ENCODE measurements at places on chromosomes 6 and 20.

- no peak for DNase-seq
Observed at GRCh38 chr6:5125152-5126006, 40.2 kb downstream of the PPP1R3G start.

DNA sequence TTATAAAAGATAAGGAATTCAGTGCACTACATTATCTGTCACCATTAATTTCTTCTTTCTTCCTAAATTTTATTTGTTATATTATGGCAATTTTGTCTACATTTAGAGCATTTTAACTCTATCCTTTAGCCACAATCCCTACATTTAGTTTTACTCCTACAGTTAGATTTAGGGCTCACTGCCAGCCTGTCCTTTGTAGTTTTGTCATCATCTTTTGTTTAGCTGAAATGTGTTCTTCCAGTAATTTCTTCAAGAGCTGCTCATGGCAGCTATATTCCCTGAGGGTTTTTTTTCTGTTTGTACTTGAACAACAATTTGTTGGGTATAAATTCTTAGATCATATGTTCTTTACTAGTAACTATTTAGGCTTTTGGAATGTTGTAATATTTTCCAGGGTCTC, 72.7 kb upstream of the B3GAT2 start:
- no peak for DNase-seq

- DNase-seq: no peak
Observed at GRCh38 chr20:63941282-63942081, 14.7 kb downstream of the UCKL1 start.

DNA sequence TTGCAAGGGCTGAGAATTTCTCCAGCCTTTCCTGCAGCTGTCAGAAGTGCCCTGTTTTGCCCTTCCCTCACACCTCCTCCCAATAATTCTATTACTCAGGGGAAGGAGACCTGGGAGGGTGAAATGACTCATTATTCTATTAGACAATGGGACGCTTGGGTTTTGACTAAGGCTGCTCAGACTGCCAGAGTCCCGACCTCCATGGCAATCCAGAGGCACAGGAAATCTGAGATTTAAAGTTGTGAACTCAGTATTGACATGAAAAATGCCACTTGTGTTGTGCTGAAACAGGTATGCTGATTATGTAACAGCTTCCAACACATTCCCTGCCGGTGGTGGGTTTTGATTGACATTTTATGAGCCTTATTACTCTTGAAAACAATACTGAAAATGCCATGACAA, 625.9 kb upstream of the FLRT3 start:
- no peak for DNase-seq

GRCh38 chr6:92109256-92109655, 1310.1 kb downstream of the EPHA7 start:
- no peak for DNase-seq

- no peak for DNase-seq
Observed at GRCh38 chr6:56808871-56809359, 146.0 kb upstream of the BEND6 start.

DNA sequence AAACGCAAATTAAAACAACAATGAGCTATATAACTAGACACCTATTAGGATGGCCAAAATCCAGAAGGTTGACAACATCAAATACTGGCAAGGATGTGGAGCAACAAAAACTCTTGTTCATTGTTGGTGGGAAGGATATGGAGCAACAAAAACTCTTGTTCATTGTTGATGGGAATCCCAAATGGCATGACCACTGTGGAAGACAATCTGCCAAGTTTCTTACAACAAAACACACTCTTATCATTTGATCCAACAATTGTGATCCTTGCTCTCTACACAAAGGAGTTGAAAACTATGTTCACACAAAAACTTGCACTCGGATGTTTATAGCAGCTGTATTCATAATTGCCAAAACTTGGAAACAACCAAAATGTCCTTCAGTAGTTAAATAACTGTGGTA, 61.8 kb upstream of the LAMA2 start:
- DNase-seq: no peak

DNA sequence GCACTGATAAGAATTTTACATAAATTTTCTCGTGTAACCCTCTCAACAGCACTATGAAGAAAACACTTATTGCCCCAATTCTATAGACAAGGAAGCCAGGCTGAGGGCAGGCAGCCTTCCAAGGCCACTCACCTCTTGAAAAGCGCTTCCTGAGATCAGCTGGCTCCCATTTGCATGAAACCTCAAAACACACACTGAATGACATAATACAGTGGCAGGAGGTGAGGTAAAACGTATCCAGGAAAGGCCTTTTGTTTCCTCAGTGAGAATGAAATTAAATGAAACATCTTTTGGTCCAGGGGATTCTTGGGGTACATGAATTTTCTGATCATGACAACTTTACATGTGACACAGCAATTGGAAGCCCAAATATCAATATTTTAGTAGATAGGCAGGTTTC, 112.5 kb downstream of the WDR27 start:
- DNase-seq: peak; percentile 9

- no peak for DNase-seq
Observed at GRCh38 chr6:31826793-31827285, 699 bp upstream of the HSPA1B start.

GRCh38 chr6:125868678-125869395, 78.1 kb downstream of the NCOA7 start:
- no peak for DNase-seq

DNA sequence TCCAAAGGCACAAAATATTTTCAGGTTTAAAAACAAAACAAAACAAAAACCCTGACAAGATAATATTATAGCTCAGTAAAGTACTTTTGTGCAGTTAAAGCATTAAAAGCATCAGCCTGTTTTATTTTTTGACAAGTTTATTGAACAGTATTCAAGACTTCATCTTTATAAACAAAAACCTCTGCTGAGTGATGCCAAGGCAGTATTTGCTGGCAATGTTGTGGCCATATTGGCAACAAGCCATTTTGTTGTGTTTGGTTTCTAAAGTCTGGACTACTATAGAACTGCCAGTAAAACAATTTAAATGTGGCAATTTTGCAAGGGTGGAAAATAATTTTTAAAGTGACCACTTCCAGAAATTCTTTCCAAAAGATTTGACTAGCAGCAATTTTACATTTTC, 15.9 kb downstream of the CPNE1 start:
- no peak for DNase-seq

- no peak for DNase-seq
Observed at GRCh38 chr6:107509506-107509905, 19.6 kb downstream of the SOBP start.

- DNase-seq: no peak
Observed at GRCh38 chr20:3744037-3744436, 11.6 kb downstream of the HSPA12B start.

DNA sequence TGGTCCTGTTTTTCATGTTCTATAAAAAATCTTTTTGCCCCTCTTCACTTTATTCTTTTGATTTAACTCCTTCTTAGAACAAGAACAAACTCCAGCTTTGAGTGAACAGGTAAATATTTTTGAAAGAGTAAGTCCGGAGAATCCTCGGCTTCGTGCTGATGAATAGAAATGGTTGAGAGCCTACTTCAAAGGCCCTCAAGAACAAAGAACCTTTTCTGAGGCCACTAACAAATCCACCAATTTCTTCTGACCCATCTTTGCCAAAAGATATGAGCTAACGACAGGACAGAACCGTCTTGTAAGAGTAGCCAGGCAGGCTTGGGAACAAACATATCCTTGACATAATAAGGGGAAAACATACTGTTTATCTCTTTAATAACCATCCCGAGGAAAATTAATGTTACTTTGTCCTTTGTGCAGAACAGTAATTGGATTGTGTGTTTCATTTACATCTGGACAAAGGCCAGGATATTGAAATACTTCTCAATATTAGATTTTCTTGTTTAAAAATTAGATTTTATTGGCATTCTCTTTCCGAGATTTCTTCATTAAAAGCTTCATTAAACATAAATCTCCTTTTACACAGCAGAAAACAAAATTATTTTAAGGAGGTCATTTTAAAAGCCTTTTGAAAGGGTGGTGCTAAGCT, 52.9 kb downstream of the NOX3 start:
- DNase-seq: no peak

GRCh38 chr20:11445161-11445560, 472.5 kb upstream of the BTBD3 start:
- no peak for DNase-seq

GRCh38 chr6:144423167-144423566, 138.0 kb downstream of the UTRN start:
- no peak for DNase-seq

DNA sequence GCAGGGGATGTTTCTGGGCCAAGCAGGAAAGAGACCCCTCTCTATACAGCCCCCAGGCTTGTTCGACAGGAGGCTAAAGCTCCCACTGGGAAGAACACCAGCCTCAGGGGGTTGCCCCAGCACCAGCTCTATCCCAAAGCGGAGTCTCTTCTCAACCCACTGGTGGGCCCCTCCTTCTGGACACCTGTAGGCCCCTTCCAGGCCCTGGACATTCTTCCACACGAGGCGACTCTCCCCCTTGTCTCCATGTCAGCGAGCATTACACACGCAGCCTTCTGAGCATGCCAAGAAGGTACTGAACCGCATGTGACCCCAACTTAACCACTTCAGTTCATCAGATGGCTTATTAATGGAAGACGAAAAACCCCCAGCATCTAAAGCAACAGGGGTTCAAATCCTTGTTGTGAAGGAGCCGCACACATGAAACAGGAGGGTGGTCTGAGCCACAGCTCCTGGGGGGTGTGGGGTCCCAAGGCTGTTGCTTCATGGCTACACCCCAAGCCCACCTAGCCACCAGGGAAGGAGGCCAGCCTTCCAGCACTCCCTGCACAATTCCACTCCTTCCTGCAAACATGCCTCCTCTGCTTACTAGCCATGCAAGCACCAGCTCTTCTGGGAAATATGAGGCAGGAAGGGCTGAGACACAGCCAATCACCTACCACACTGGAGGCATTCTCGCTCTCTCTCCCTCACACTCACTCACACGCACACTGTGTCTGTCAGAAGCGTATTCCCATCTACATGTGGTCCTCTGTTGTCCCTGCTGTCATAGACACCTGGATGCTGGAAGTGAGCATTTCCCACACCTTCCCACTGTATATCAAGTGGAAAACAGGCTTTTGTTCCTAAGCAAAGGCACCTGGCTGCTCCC, 104.5 kb downstream of the NOL4L start:
- no peak for DNase-seq

DNA sequence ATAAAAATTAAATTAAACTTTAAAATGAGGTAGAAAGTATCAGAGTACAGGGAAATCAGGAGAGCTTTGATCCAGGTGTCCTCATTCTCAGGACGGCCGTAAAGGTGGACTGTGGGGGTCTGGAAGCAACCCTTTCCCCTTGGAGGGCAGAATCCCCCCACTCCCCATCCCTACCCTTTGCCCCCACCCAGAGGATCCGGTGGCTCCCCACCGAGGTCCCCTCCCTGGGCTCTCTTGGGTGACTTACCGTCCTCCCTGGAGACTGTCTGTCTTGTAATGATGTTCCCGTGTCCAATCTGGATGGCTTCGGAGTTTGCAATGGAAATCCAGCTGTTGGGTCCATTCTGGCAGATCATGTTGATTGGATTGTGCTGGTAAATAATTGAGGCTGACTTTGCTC, 7.3 kb downstream of the ZBP1 start:
- DNase-seq: no peak

- no peak for DNase-seq
Observed at GRCh38 chr6:73547036-73547435, 26.2 kb upstream of the EEF1A1 start.

GRCh38 chr6:10407674-10408054, 7.2 kb downstream of the TFAP2A start:
- DNase-seq: no peak

GRCh38 chr6:37893257-37893656, 73.7 kb downstream of the ZFAND3 start:
- DNase-seq: no peak

- DNase-seq: no peak
Observed at GRCh38 chr6:108690326-108691049, 129.8 kb downstream of the FOXO3 start.

DNA sequence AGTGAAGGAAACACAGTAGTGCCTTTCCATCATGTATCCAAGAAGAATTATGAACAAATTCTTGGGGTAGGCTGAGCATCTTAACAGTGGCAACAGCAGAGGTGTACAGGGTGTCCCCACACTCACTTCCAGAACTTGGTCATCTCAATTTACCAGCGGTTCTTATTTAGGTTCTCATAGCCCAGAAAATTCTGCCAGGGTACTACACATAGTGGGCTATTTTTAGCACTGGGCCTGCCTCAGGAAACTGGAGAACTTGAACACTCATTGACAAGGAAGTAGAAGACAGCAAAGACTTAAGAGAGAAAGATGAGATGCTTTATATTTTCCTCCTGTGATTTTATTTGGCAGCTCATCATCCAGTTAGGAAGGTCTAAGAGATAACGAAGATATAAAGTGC, 71.8 kb upstream of the PHIP start:
- DNase-seq: no peak

DNA sequence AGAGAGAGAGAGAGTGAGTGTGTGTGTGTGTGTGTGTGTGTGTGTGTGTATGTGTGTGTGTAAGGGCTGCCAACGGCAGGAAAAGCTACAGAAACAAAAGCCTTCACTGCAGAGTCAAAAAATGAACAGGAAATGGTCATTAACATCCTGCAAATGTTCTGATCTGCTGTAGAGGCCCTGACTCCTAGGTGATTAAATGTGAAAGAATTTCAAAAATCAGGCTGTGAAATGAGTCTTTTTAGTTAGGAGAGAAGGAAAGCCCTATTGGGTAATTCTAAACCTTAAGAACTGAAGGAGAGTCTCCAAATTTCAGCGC, 166.5 kb upstream of the MYLIP start:
- no peak for DNase-seq

- DNase-seq: no peak
Observed at GRCh38 chr20:63741676-63742380, 2.3 kb downstream of the SLC2A4RG start.

DNA sequence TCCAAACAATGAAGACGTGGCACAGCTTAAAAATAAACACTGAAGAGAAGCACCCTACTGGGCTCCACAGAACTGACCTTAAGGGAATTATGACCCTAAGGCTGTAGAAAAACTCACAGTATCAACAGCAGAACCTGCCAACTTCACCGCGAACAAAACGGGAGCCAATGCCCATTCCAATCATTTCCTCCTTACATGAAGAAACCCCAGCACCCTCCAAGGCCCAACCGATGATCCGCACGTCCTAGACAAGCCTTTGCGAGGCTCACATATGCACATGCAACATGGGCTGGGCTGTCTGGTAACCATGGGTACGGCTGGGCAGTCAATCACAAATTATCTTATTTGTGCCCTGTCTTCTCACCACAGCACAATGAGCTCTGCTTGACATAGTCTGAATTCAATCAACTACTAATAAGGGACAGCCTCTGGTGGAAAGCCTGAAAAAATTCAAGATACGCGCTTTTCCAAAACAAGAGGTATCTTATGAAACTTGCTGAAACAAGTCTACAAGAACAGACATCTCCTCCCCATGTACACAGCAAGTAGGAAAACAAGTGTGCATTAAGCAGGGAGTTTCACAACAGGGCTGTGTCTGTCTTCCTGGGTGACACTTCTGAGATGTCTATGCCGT, 1.7 kb downstream of the DIDO1 start:
- DNase-seq: no peak

DNA sequence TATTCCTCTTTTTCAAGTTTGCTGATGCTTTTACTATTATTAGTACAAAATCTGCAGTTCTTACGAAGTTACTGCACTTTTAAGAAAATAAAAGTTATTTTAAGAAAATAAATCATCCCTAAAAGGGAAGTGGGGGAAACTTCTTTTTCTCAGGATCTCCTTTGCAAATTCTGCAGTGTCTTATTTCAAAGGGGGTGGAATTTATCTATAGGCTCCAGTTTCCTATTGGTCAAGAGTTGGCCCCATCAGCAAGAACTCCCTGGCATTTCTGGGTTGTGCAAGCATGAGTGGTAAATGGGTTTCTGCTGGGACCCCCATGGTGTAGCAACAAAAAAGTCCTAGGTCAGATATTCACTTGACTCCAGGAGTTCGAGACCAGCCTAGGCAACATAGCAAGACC, 136.3 kb upstream of the PRDM1 start:
- no peak for DNase-seq
